G401 (cell line): ENCODE measurements at places on chromosomes 7 and 10.

GRCh38 chr7:38282081-38282480 lies 8.6 kb upstream of the TARP start:
- DNase-seq, result no peak

- peak; percentile 91 for DNase-seq
Observed at GRCh38 chr7:28813243-28813962, 144.7 kb downstream of the TRIL start.

DNA sequence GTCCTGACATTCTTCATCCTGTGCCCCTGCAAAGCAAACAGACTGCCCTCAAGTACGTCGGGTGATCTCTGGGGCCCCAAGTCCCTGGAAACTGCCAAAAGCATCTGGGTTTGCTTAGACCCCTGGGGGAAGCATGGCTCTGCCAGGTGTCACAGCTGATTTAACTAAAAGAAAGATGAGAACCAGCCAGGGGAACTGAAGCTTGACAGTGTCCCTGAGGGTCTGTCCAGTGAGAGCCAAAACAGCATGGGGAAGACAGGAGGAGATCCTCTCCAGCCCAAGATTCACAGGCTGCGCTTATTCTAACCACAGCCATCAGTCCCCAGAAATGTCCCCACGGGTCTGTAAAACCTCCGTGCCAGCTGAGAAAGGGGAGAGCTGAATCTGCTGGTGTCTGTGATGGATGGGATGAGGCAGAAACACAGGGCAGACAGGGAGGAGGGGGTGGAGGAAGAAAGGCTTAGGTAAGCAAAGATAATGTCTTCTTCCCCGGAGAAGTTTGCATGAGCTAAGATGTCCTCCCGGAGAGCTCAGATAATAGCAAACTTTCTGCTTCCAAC lies 21.3 kb downstream of the CCDC3 start:
- no peak for DNase-seq

DNA sequence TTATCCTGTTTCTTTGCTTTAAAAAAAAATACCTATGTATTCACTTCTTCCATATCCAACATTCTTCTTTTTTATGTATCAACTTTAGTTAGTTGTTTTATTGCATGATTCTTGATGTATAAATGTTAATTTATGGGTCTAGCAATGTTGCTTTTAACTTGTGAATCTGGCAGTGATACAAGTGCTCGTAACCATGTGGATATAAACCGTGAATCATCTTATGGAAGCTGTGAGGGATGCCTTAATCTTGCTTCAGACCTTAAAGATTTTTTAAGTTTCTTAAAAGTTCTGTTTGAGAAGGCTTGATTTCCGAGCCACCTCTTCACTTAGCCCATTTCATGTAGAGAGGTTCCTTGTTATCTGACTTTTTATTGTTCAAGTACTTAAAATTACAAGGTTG lies 25.9 kb downstream of the HELLS start:
- no peak for DNase-seq

- DNase-seq, result no peak
Observed at GRCh38 chr10:3622427-3622826, 162.6 kb downstream of the KLF6 start.

DNA sequence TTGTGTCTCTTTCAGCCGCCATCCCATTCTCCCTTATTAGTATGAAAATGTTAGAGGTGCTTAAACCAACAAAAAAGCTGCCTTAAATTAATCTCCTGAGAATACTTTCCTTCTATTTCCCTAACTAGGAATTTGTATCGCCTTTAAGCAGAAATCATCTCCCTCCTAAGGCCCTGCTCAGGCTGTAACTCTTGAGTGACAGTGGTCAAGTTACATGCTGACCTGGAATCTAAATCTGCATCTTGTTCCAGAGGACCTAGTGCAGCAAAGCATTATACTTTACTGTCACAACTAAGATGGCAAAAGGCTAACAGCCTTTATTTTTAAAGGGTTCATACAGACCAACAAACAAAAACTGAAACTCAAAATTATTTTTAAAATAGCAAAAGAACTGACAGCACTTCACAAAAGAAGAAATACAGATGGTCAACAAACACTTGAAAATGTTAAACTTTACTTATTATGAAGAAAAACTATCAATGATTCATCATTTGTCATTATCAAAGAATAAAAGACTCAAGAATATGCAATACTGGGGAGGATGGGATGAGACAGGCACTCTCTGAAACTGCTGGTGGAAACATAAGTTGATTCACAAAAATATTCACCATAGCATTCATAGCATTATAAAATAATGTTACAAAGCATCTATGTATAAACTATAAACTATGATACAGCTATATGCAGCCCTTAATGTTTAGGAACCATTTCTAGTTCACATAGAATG lies 11.0 kb downstream of the CYREN start:
- DNase-seq, result no peak

- no peak for DNase-seq
Observed at GRCh38 chr7:130941322-130942210, 207.6 kb upstream of the KLF14 start.

DNA sequence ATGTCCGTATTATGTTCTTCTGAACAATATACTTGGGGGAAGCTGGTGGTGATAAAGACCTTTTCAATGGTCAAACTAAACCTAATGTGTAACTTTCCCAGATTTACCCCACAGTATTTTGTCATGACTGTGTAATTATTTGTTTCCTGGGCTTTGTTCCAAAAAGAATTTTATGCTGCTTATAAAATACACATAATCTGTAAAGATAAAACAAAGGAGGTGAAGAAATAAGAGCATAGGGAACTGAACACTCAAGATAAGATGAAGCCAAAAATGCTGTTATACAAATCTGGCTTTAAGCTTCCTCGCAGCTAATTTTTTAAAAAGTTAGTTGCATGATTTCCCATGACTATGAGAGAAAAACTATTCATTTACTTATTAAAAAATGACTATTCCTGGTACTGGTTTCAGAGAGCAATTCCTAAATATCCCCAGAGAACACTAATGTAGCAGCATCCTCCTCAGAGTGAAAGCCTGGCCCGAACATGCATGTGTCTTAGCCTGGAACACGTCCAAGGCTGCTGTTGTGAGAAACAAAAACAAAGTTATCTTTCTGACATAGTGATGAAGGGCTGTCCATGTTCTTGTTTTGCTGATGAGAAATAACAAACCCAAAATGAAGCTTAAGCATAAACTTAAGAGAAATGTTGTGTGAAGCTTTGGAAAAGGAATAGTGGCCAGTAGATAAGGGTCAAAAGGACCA lies 33.9 kb downstream of the MALSU1 start:
- no peak for DNase-seq

GRCh38 chr7:103388469-103389140 lies 41.2 kb downstream of the PSMC2 start:
- no peak for DNase-seq

GRCh38 chr10:128642023-128642422 lies 515.8 kb upstream of the MKI67 start:
- DNase-seq, result no peak

DNA sequence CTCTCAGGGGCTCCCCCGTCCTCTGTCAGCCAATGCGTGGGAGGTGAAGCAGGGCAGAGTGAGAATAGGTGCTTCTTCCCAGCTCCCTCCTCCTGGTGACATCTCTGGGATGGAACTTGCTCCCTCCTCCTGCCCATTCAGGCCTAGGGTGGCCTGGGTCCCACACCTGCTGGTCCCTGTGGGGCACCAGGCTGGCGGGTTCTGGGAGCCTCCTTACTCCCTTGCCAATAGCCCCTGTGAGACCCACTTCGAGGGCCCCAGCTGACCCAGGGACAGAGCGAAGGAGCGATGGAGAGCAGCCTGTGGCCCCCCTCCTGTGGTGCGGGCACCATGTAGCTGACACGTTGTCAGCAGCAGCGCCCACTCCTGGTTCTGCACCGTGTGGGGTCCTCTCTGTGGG lies 512.6 kb downstream of the GLRX3 start:
- DNase-seq, result no peak
